Memory B cell (primary cell): ENCODE measurements at places on chromosomes 3 and 15.

DNA sequence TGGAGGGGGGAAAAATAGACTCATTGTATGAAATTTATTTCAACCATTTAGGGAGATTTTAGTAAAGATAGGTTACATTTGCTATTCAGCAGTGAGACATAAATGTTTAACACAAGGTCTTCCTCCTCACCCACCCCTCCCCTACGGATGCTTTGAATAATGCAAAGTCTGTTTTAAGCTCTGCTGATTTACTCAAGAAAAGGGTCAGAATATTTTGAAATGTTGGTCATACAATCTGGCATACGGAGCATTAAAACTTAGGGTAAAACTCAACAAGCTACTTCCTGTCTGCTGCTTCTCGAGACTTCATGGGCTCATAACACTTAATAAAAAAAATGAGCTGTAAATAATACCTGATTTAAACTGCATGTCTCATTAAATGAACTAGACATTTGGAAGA lies 156.3 kb downstream of the WNT5A start:
- H3K36me3 ChIP-seq: no peaks in the 10 kb centered on the region
- no peak for DNase-seq
- no peak overlapping the region for H3K4me3 ChIP-seq
- no peaks in the 10 kb centered on the region for H3K27me3 ChIP-seq

DNA sequence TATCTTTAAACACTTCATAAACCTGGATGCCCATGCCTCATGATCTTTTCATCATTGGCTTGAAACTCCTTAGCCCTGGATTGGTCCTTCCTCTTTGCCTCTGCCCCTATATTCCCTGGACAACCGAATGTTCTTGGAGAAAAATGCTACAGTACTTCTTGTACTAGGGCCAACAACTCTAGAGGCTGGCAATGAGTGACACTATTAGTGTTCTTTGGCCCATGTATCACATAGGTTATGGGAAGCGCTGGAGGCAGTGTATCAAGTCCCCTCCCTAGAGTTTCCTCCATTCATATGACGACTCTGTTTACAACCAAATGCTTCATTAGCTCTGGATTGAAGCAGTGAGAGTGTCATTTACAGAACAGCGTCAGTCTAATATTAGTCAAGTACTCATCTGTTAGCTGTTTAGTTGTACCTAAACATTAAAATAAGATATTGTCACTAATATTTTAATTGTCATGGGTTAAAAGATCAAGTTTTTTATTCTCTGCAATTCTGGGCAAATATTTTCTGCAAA lies 66.4 kb upstream of the MYO5C start:
- H3K4me1 ChIP-seq: no peaks in the 10 kb centered on the region
- no peak overlapping the region for H3K27ac ChIP-seq
- no peak overlapping the region for H3K4me3 ChIP-seq
- peaks cover 34% of the 10 kb centered on the region for H3K36me3 ChIP-seq

GRCh38 chr15:35151782-35152181 lies 66.7 kb upstream of the NANOGP8 start:
- H3K4me1 ChIP-seq: no peaks in the 10 kb centered on the region
- H3K27ac ChIP-seq: no peak overlapping the region
- DNase-seq: no peak
- no peak overlapping the region for H3K4me3 ChIP-seq
- H3K27me3 ChIP-seq: peaks cover 3% of the 10 kb centered on the region

DNA sequence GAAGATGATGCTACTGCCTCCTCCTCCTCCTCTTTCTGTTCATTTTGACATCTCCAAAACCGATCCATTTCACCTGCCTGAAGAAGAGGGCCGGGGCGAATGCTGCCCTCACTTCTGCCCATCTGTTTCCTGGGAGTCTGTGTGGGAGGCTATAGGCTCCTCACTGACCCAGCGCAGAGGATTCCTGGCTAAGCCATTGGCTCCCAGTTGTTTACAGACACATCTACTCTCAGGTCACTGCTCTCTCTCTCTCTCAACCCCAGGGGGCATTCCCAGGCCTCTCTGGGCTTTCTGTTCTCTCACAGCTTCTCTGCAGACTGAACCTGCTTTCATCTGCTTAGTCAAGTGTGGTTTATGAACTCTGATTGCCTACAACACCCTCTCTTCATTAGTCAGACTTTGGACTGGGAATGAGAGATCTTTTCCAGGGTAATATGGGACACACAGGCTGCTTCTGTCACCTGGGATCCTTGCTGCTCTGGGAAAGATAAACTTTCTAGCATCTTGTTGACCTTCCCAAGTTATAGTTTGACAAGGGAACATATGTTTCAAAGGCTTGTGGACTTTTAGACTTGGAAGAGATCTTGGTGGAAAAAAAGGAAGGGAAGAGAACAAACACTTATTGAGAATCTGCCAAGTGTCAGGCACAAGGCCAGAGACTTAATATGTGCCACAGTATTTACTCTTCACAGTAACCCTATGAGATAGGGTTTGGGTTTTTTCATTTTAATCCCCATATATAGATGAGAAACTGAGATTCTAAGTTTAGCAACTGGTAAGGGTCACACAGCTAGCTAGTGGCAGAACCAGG lies 30.2 kb upstream of the USP3 start:
- H3K36me3 ChIP-seq: no peaks in the 10 kb centered on the region
- peak overlapping the region; percentile 74 for H3K4me3 ChIP-seq
- H3K4me1 ChIP-seq: peaks cover 43% of the 10 kb centered on the region
- DNase-seq: peak; percentile 62

- H3K4me3 ChIP-seq: no peak overlapping the region
- no peaks in the 10 kb centered on the region for H3K36me3 ChIP-seq
- H3K27ac ChIP-seq: no peak overlapping the region
- no peaks in the 10 kb centered on the region for H3K4me1 ChIP-seq
- no peak for DNase-seq
Observed at GRCh38 chr3:147431751-147432150, 22.6 kb downstream of the ZIC1 start.

- H3K27ac ChIP-seq: no peak overlapping the region
- no peak for DNase-seq
- H3K36me3 ChIP-seq: no peaks in the 10 kb centered on the region
- H3K27me3 ChIP-seq: peaks cover 6% of the 10 kb centered on the region
- no peaks in the 10 kb centered on the region for H3K4me1 ChIP-seq
Observed at GRCh38 chr3:139691619-139692018, 13.8 kb upstream of the NMNAT3 start.

DNA sequence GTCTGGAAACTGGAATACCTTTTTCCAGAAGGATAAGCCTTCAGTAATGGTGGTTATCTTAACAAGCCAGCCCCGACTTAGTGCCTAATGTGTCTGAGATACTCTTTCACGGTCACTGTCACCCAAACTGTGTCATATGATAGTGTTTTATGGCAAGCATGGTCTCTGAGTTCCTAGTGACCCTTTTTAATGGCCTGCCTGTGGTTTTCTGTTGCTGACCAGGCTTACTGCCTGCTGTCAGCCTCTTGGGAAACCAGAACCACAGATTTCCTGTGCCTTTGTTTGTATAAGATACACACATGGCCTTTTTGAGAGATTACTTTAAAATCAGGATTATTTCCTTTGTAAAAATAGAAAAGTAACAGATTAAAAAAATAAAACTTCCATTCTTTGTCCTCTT lies 22.4 kb downstream of the HPS3 start:
- H3K4me1 ChIP-seq: peaks cover 15% of the 10 kb centered on the region
- H3K27ac ChIP-seq: peak overlapping the region; percentile 67
- no peak overlapping the region for H3K4me3 ChIP-seq
- H3K36me3 ChIP-seq: peaks cover 27% of the 10 kb centered on the region

- no peaks in the 10 kb centered on the region for H3K36me3 ChIP-seq
- no peaks in the 10 kb centered on the region for H3K4me1 ChIP-seq
- no peak for DNase-seq
- no peak overlapping the region for H3K4me3 ChIP-seq
- H3K27ac ChIP-seq: no peak overlapping the region
Observed at GRCh38 chr3:138849222-138849940, 14.7 kb upstream of the PIK3CB start.

DNA sequence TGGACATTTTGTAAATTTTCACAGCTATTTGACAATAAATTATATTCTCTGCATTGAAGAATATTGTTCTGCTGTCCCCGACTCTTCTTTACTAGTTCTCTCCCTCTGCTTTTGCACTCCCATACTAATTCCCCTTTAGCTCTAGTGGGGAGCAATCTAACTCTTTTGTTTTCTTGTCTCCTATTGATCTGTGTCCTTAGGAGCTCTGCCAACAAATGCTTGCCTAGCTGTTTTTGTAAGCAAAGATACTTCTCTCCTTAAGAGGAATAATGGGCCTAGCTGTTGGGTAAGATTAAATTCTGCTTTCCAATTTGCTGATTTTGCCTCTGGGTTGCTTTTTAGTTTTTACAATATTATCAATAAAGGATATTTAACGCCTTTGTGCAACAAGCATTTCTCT lies 17.7 kb downstream of the ADAMTSL3 start:
- H3K4me3 ChIP-seq: no peak overlapping the region
- no peaks in the 10 kb centered on the region for H3K36me3 ChIP-seq
- no peak overlapping the region for H3K27ac ChIP-seq
- H3K4me1 ChIP-seq: no peaks in the 10 kb centered on the region

DNA sequence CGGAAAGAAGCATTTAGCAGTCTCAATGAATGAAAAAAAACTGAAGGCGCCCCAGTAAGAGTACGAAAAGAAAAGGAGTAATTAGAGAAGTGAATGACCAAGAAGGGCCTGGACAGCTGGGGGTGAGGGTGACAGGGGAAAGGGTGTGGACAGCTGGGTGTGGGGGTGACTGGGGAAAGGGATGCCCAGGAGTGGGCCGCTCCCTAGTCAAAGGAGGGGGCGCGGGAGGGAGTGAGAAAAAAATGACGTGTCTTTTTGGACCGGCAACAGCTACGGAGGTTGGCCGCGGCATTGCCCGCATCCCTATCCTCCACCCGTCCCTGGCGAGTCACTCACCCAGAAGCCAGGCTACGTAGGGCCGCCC lies 274 bp upstream of the ZCWPW2 start:
- peak overlapping the region; percentile 99 for H3K27ac ChIP-seq
- no peak for DNase-seq
- no peaks in the 10 kb centered on the region for H3K27me3 ChIP-seq

GRCh38 chr3:133383175-133383574 lies 16.7 kb upstream of the BFSP2 start:
- H3K4me1 ChIP-seq: peaks cover 3% of the 10 kb centered on the region
- H3K36me3 ChIP-seq: no peaks in the 10 kb centered on the region
- H3K27ac ChIP-seq: no peak overlapping the region
- no peak overlapping the region for H3K4me3 ChIP-seq

DNA sequence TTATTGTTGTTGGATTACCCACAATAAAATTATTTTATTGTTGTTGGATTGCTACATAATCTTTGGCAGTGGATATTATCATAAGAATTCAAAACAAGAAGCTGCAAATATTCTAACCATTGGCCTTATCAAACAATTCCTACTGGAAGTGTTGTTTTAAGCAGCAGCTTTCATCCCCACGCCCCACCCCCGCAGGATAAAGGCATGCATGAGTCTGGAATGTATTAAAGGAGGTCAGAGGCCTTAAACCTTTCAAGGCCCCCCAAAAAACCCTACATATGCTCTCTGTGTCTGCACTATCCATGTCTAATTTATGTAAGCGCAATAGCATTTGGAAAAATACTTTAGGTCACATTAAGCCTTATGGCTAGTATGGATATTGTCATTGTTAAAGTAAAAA lies 23.1 kb downstream of the P3H2 start:
- no peak for DNase-seq
- no peaks in the 10 kb centered on the region for H3K27me3 ChIP-seq
- no peaks in the 10 kb centered on the region for H3K36me3 ChIP-seq
- H3K4me3 ChIP-seq: no peak overlapping the region
- H3K4me1 ChIP-seq: peaks cover 2% of the 10 kb centered on the region
